ENCODE measurements at places on chromosomes 11 and 22. TPM values are rescaled to one million over a fixed set of nuclear protein-coding genes. Genes with fewer than 3 reads are reported as not detected.

DNA sequence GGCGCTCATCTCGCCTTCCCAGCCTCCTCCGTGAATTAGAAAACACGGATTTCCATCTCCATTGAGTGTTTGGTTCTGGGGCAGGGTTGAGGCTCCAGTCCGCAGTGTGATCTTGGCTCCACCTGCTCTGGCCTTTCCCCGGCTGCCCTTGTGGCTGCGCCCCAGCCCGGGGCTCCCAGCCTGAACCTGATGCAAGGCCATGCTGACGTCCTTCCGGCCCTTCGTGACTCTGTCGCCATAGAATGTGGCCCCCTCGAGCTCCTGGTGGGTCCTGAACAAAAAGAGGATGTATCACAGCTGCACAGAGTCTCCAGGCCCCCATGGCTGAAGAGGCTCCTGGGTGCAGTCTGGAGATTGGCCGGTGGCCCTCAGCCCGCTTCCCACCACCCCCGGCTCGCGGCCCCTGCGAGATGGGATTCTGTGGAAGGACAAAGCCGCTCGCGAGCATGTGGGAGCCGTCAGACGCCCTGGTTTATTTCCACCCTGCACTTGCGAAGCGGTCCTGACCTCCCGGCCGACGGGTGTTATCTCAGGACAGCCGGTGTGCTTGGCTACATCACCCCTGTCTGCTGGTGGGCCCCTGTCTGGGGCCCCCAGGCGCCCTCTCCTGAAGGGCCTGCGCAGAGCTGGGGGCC is 1214.0 kb downstream of the BRD1 start:
- no peak for DNase-seq

- DNase-seq, result no peak
These were observed 17.9 kb upstream of the SESN3 start for GRCh38 chr11:95248666-95249467.

DNA sequence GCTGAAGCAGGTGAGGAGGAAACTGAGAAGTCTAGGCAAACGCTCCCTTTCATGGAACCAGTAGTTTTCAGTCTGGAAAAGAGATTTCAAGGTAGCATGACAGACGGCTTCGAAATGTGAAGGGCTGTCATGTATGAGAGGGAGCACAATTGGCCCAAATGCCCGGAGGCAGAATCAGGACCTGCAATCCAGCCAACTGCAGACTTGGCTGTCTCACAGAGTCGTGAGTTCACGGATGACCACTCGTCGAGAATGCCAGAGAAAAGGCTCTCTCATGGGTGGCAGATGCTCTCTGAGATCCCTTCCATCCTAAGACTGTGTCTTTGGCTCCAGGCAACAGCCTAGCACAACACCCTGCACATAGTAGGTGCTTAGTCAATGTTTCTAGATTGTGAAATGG is 134.8 kb downstream of the DSCAML1 start:
- DNase-seq, result no peak

DNA sequence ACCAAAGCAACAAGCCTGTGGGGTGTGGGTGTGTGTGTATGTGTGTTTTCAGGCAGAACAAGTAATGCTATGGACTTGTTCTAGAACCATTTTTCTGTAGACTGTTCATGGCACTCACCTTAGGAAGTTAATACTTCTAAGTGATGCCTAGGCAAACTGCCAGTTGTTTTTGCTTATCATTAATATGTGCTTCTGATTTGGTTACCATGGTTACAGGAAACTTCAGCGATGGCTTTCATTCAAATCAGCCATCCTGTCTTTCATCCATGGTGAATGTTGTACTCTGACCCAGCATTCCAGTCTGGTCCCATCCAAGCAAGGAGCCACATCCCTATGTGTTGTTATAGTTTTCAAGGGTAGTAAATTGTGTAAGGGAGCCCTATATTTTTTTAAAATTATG is 49.8 kb upstream of the ARHGAP20 start:
- DNase-seq, result no peak

DNA sequence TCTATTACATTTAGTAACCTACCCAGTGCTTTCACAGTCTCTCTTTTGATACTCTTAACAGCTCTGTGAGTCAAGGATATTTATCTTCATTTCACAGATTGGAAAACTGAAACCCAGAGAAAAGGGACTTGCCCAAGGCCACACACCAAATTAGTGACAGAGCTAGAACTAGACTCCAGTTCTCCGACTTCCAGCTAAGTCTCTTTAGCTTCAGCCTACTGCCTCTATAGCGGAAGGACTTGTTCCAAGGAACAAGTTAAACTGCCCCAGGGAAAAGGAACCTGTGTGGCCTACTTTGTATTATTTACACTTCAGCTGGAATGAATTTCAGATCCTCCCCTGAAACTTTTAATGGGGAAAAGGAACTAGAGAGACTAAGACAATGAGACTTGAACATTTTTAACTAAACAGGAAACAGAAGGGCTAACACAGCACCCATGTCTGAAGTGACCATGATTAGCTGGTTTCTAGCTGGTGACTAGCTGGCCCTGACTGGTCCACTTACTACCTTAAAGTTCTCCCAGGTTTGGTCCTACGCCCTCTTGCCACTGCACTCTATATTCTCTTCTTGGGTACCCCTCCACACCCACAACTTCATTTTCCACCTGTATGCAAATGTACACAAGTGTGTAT is 1.3 kb downstream of the LRRC51 start:
- DNase-seq, result no peak

DNA sequence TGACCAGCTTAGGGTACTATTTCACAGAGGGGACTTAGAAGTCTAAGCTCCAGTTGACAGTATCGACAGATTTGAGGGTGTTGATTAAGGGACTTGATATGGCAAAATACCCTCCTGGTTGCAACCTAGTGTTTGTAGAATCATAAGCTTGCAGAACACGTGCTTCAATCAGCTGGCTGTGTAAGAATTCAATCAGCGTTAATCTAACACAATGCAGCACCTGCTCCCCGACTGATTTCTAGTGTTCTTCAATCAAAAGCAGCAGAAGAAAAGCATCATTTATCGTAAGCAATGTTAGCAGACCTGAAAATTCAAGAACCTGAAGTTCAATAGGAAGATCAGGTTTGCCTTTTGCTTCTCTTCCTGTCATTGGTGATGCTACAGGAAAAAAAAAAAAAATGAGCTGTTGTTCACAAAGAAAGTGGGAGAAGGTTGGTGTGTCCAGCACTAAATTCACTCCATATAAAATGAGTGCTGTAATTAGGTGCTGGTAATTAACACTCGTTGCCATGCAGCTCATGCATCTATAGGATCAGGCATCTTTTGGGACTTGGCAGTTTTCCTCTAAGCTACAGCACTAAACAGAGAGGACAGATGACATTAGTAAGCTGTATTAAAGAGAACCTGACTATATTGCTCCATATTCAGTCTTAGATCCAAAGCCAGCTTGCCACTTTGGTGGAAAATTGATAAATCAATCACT is 840.3 kb downstream of the OPCML start:
- DNase-seq, result no peak

- DNase-seq, result no peak
These were observed 503.4 kb downstream of the DLG2 start for GRCh38 chr11:85123752-85124231.

GRCh38 chr11:131033151-131033651 is 116.9 kb upstream of the SNX19 start:
- DNase-seq, result no peak

DNA sequence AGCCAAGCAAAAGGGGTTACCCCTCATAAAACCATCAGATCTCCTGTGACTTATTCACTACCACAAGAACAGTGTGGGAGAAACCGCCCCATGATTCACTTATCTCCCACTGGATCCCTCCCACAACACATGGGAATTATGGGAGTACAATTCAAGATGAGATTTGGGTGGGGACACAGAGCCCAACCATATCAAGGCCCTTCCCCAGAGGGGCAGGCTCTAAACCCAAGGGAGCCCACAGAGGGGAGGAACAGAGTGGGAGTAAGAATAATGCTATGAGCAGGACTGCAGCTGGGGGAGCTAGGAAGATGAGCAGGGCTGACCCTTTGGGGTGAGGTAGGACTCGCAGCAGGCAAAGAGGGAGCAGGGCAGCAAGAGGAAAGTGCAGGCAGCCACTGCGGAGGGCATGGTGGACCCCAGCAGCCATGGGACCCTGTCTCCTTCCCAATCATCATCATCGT is 59.3 kb downstream of the CD82 start:
- no peak for DNase-seq

GRCh38 chr11:67523556-67524479 is 572 bp upstream of the CABP2 start:
- no peak for DNase-seq

DNA sequence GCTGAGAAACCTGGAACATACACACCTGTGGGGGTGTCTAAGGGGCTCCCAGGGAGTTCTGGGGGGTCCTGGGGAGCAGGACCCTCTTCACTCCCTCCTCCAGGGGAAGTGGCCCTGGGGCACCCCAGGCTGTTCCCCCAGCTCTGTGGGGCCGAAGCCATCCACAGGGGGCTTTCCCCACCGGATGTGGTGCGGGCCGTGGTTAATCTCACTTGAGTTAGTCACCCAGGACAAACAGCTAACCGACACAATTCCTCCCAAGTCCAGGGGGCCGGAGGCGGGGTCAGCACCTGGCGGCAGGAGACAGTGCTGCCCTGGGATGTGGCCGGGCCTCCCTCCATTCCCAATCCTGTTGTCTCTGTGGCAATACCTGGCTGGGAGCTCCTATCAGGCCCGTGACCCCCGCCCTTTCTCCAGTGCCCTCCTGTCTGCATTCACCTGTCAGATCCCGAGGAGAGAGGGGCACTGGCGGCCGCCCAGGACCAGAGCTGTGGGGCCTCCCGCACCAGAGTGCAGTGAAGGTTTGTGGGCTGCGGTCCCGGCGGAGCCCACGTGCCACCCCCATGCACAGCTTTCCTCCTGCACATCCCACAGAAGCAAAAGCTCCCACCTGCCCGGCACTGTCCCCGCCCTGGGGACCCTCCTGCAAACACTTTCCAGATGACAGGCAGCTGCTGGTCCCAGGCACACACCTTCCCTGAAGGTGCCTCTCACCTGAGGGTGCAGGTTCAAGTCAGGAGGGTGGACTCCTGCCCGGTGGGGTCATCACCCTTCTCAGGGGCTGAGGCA is 5.2 kb upstream of the MUC5AC start:
- no peak for DNase-seq

- no peak for DNase-seq
These were observed 111.2 kb downstream of the ZNF280B start for GRCh38 chr22:22397292-22397870.

DNA sequence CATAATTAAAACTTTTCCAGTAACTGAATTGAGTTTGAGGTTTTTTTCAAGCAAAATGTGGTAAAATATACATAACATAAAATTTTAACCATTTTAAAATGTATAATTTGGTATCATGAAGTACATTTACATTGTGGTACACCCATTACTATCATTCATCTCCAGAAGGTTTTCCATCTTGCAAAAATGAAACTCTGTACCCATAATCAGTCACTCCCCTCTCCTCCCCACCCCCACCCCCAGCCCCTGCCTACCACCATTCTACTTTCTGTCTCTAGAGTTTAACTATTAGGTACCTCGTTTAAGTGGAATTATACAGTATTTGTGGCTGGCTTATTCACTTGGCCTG is 63.7 kb downstream of the MICAL2 start:
- no peak for DNase-seq

DNA sequence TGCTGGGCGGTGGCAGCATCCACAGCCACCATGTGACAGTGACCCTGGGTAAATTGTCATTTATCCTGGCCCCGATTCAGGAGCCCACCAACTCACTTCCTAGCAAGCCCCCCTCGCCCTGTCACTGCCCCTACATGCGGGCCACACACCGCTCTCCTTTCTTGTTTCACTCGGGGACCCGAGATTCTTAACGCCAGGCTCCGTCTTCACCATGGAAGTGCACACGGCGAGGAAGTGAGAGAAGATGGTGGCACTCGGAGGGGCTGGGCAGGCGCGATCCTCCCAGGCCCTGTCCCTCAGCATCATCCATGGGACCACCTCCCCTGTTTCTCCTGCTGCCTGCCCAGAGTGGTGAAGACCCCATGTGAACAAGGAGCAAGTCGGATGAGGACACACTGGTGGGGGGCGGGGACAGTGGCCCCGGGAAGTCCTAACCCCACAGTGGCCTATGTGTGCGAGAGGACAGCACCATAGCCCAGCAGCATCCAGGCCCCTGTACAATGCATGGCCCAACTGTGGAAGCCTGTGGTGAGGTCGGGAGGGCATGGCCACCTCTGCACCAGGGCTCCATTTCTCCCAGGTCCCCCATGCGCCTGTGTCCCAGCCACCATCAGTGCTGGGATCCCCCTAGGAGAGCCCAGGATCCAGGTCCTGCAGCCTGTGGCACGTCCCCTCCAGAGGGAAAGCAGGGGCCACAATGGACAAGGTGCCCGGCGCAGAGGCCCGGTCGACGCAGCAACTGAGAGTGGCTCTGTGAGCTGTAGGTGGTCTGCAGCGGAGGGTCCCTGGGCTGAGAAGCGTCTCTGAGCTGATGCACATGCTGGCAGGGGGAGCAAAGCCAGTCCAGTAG is 262.8 kb downstream of the BRD1 start:
- DNase-seq, result no peak

DNA sequence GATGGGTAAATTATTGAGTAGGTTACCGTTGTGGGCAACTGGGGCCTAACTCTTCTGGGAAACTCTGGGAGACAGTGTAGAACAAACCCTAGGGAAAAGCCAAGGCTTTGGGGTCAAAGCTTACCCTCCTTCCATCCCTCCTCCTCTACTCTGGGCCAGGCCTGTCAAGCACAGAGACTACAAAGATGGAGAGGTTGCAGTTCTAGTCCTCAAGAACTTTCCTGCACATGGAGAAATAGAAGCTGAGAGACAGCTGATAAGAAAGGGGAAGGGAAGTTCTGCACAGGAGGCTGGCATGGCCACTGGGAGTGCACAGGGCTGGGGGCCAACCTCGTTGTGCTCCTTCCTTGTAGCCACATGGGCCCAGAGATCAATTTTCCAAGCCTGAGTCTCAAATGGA is 67.2 kb upstream of the ALX4 start:
- DNase-seq, result no peak

DNA sequence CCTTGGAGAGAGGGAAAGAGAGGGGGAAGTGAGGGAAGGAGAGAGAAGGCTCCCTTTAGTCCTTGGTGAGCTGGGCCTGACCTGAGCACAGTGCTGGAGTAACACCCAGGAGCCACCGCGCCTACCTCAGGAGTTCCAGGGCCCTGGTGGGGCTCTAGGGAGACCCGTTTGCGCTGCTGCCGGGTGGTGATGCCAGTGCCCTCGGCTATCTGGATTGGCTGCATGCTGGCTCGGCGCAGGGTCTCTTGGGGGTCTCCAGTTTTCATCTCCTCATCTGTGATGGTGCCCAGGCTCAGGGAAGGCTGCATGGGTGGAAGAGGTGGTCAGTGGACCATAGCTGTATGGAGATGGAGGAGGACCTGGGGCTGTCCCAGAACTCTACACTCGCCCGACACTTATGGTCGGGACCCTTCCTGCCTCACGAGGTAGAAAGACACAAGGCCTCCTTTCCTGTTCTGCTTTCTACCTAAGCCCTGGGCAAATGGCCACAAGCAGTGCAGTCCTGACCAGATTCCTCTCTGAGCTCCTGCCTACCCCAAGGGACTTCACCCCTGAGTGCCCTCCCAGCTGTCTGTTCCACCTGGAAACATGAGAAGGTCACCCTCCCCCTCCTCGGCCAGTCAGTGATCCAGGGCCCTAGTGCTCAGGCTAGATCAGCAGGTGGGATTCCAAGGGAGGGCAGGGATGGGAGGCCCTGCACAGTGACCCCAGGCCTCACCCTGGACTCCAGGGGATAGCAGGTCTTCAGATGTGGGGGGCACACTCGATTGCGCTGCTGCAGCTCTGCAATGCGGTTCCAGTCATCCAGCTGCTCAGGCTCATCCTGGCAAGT is 6.0 kb downstream of the IL18BP start:
- DNase-seq, result no peak

GRCh38 chr22:48083502-48083901 is 1321.1 kb downstream of the TBC1D22A start:
- DNase-seq, result no peak

Gene PRCP
- polyA plus RNA-seq, result 276 TPM

Gene KIRREL3
- 1.5 TPM for polyA plus RNA-seq

Gene SOX10
- 0.91 TPM for polyA plus RNA-seq

Gene MPZL2
- 24.1 TPM for polyA plus RNA-seq

Gene ART1
- 0.10 TPM for polyA plus RNA-seq
